ENCODE measurements at places on chromosomes 11 and 22. TPM values are rescaled to one million over a fixed set of nuclear protein-coding genes. Genes with fewer than 3 reads are reported as not detected.

GRCh38 chr11:57482782-57483561 is 22.6 kb downstream of the RTN4RL2 start:
- no peak for DNase-seq

TPP1 gene
- total RNA-seq: 17.4 TPM

DNA sequence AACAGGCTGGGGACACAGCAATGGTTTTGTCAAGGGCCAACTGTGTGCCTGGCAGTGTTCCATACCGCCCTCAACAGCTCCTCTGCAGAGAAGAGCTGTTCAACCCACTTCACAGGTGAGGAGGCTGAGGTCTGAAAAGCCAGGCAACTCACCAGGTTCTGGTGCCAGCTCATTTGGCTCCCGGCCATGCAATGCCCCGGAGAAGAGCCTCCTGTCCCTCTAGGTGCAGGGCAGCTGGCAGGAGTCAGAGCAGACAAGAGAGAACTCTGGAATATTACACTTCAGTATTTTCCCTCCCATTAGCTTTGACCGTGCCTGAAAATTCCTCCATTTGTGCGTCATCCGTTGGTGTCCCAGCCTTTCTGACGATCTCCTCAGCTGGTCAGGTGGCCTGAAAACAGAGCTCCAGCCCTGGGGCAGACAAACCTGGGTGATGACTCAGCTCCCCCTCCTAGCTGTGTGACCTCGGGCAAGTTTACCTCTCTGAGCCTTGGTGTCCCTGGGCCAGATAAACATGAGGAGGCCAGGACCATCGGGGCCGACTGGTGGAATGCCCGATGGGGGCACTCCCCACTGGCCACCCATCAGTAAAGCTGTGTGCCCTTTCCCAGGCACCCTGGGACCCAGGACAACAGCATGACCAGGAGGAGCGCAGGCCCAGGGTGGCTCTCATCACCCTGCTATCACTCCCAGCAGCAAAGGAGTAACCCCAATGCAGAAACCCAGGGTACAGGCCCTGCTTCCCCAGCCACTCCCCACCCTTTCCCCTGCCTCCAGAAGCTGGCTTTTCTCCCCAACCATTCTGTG is 9.6 kb upstream of the C1QTNF6 start:
- DNase-seq: peak; percentile 98

GRCh38 chr11:129265125-129265788 is 73.1 kb upstream of the ARHGAP32 start:
- DNase-seq: no peak

DNA sequence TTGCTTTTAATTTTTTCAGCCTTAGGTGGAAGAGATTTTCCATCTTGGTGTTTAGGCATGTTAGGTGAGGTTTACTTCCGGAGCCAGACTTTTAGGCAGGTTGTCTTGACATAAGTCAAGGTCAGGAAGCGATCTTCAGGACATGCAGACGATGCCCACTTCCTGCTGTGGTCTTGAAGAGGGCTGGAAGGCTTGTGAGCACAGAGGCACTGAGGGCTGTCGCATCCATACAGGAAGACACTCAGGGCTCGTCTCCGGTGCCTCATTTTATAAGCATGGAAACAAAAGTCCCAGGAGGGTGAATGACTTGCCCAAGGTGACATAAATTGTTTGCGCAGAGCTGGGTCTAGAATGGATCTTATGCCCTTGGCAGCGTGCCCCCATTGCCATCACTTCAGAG is 30.8 kb downstream of the MARK2 start:
- DNase-seq: no peak

- peak; percentile 71 for DNase-seq
These were observed 123.0 kb downstream of the WT1 start for GRCh38 chr11:32312206-32312817.

- DNase-seq: no peak
These were observed 20.5 kb upstream of the FBLN1 start for GRCh38 chr22:45482169-45482568.

GRCh38 chr22:33427461-33427860 is 369.3 kb upstream of the SYN3 start:
- no peak for DNase-seq

- DNase-seq: no peak
These were observed 1.2 kb upstream of the MYO7A start for GRCh38 chr11:77126861-77127234.

DNA sequence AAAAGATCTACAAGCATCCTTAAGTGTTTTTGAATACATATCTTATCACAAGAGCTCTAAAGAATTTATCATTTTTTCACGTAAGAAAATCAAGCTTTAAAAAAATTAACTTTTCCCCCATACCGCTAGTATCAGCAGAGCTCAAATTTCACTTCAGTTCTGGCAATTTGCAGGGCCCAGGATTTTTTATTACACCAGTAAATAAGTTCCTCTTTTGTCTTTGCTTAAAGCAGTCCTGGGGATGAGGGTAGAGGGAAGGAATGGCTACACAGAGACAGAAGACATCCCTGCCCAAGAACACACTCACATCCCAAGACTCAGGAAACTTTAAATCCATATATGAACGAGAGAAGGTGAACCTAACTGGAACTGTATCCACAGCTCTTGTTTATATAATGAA is 22.6 kb upstream of the SORL1 start:
- DNase-seq: no peak

DNA sequence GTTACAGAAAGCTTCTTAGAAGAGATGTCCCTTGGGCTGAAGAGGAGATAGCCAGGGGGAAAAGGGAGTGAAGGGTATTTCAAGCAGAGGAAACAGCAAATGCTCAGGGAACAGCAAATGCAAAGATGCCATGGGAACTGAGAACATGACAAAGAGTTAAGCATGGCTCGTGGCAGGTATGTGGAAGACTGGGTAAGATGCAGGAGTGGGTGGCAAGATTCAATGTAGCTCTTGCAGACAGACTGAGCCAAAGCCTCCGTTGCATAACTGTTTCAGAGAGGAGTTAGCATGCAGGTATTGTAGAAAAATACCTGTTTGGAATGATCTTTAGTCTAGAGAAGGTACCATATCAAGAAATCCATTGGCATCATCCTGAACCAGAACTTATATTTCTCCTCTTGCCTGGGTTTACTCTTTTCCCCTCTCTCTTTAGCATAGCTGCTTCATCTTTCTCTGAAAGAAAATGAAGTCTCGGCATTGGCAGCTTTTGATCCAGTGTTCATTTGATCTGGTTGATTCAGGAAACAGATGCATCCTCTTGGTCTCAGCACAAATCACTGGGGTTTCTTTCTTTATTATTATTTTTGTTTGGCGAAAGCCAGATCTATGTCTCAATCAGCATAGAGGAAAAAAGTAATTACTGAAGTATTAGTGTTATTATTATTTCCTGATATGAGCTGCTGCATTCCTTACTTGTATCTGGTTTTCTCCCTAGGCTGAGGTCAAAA is 41.7 kb upstream of the NUP160 start:
- no peak for DNase-seq
